ENCODE measurements at places on chromosomes 16 and 17.

DNA sequence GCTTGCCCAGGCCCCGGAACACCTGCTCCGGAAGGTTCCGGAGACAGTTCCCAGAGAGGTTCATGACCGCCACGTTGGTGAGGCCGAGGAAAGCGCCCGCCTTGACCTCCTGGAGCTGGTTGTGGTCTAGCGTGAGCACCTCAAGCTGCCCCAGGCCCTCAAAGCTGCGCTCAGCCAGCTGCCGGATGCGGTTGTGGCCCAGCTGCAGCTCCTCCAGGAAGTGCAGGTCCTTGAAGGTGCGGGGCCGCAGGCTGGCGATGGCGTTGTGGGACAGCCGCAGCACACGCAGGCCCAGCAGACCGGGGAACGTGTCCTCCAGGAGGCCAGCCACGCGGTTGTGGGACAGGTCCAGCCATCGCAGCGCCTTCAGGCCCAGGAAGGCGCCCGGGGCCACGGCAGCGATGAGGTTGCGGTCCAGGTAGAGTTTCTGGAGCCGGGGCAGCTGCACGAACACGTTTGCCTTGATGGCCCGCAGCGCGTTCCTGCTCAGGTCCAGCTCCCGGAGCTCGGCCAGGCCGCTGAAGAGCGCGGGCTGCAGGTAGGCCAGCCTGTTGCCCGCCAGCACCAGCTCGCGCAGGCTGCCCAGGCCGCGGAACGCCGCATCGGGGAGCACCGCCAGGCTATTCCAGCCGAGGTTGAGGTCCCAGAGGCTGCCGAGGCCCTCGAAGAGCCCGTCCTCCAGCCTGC, 2.1 kb downstream of the IGFALS start:
- no peak for DNase-seq

GRCh38 chr17:57723427-57724025, 21.6 kb downstream of the CCDC182 start:
- DNase-seq = no peak

GRCh38 chr16:17529982-17530760, 59.4 kb upstream of the XYLT1 start:
- no peak for DNase-seq

DNA sequence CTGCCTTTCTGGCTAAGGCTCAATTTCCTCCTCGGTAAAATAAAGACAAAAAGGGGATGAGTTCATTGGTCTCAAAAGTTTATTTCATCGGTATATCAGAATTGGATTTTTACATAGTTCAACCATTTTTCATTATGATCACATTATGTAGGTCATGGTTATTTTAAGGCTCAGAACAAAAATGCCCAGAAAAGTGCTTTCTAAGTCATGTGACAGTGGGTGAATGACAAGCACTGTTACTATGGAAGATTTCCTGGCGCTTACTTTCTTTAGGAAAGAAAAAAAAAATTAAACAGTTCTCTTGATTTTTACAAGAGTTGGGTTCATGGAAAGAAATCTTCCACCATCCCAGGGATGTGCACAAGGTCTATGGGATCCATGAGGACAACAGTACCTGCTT, 117.9 kb upstream of the CES5A start:
- DNase-seq = no peak

GRCh38 chr16:72805486-72805885, 242.4 kb downstream of the ZFHX3 start:
- no peak for DNase-seq

DNA sequence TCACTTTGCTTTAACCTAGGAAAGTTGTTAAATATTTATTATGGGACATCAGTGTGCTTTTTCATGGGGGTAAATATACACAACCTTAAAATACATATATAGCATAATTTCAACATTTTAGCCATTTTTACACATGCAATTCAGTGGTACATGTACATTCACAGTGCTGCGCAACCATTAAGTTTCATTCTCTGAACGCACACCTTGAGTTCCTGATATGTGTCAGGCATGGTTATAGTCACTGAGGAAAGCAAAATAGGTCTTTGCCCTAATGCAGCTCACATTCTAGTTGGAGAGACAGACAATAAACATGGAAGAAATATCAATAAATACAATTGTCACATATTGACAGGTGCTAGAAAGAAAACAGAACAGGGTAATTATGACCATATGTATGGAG, 12.8 kb upstream of the CNEP1R1 start:
- no peak for DNase-seq

DNA sequence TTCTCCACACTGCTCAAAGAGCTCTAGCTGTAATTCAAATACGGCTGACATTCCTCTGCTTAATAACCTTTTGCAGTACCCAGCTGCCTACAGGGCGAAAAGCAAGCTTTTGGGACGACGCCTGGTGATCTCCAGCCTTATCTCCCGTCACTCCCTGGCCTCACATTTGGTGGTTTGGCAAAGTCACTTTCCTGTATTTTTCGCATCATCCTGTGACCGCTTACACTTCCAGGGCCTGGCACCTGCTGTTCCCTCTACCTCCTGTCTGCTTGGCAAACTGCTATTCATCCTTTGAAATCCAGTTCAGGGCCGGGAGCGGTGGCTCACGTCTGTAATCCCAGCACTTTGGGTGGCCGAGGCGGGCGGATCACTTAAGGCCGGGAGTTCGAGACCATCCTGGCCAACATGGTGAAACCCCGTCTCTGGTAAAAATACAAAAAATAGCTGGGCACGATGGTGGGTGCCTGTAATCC, 2.7 kb upstream of the BHLHA9 start:
- no peak for DNase-seq

- DNase-seq = no peak
These were observed 8.5 kb downstream of the METRNL start for GRCh38 chr17:83087788-83088360.

DNA sequence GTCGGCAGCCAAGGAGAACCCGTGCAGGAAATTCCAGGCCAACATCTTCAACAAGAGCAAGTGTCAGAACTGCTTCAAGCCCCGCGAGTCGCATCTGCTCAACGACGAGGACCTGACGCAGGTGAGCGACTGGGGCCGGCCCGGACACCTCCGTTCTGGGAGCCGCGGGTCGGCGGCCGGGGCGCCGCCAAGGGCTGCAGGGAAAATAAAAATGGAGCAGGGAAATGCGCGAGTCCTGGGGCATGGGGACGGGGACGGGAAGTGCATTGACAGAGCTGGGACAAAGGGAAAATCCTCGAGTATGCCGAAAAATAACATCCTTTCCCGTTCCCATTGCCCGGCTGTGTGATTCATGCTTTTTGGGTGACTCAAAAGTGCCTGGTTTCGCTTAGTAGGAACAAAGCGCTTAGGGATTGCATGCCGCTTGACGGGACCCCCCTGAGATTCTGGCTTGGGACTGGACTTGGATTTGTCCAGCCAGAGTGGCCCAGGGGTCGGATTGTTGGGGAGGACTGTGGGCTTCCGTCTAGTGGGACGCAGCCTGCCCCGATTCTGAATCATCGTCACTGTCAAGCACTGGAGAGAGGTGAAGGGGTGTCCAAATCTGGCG, 699 bp downstream of the MPRIP start:
- no peak for DNase-seq

DNA sequence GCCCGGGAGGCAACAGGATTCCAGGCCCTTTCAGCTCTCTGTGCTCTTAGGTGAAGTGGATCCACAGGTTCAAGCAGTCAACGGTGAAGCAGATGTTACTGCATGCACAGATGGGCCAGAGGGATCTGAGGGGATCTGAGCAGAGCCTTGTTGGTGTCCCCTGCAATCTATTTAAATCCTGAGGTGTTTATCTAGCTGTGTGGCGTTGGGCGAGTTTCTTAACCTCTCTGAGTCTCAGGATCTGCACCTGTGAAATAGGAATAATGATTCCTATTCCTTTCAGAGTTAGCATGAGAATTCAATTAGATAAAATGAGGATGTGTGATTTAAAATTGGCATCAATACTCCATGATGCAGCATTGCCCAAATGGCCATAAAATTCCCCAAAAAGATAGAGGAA, 237.3 kb upstream of the CDH5 start:
- DNase-seq = no peak

DNA sequence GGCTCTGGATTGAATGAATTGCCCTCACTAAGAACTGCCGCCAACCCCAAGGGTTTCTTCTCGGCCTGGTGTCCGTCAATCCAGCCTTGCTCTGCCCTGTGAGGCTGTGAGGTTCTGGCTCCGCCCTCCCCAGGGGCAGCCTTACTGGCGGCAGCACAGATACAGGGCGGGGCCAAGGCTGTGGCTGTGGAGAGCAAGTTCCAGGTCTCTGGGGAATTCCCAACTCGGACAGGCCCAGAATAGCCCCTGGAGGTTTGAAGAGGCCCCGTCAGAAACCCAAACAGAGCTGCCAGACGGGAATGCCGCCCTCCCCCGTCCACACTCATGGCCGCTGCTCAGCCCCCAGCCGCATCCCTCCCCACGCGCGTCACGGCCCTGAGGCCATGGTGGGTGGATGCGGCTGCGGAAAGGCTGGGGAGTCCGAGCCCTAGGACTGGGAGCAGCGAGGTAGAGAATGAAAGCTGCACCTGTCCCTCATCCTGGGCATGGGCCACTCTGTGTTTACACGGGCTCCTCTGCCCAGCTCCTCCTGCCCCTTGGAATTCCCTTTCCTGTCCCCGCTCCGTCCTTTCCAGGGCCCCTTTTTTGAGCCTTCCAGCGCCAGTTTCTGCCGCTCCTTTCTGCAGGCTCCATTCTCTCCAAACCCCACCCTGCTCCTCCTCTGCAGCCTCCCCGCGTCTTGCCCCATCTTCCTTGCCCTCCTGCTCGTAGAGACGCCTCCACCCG, 660 bp upstream of the PRRT2 start:
- DNase-seq = peak; percentile 97

GRCh38 chr16:8931859-8932258, 31.8 kb downstream of the USP7 start:
- DNase-seq = no peak

DNA sequence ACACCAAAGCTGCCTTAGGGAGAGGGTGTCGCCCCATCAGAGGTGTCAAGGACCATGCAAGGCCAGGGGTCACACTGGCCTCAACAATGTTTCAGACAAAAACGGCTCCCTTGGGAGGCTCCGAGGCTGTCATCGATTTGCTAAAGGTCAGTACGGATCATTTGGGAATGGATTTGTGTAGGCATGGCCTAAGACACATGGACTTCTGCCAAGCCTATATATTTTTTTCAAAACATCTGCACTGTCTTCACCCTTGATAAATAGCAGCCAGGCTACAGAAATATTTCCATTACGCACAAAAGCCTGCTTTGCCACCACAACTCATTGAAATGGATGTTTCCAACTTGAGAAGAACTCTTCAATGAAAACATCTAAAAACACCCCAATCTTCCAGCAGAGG, 10.3 kb downstream of the CUEDC1 start:
- DNase-seq = no peak

DNA sequence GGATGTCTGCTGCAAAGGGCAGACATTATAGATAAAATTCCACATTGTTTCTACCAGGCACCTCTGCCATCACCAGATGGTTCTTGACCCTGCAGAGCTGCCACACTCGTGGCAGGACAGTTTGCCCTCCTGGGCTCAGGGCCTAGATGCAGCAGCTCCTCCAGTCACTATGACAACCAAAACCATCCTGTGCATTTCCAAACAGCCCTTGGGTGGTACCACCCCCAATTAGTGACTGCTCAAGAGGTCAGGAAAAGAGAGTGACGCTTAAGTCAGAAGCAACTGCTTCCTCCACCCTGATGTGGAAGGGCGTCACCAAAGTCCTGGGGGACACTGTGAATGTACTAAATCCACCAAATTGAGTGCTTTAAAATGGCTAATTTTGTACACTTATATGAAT, 109.2 kb downstream of the C16orf95 start:
- no peak for DNase-seq

DNA sequence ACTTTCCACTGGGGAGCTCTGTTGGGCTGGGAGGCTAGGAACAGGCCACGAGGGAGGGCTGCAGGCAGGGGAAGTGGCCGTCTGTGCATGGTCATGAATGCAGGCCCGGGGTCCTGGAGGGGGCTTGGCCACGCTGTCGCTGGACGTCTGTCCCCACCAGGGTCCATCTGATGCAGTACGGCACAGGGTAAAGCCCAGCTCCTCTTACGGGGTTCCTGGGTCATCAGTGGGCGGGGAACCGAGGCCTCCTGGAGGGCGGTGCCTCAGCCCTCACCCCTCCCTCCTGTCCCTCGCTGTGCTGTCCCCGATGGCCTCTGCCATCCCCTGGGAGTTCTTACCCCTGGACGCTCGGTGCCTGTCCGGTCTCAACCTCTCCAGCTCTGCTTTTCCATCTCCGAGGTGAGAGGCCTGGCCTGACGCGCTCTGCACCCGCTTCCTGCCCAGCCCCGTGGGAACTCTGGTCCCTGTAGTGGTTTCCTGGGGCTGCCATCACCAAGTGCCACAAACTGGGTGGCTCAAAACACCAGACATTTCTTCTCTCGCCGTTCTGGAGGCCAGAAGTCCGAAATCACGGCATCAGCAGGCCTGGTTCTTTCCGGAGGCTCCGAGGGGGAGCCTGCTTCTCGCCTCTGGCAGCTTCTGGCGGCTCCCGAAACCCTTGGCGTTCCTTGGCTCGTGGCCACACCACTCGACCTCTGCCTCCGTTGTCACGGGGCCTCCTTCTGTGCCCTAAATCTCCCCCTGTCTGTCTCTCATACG, 182.8 kb downstream of the SEC14L1 start:
- no peak for DNase-seq

DNA sequence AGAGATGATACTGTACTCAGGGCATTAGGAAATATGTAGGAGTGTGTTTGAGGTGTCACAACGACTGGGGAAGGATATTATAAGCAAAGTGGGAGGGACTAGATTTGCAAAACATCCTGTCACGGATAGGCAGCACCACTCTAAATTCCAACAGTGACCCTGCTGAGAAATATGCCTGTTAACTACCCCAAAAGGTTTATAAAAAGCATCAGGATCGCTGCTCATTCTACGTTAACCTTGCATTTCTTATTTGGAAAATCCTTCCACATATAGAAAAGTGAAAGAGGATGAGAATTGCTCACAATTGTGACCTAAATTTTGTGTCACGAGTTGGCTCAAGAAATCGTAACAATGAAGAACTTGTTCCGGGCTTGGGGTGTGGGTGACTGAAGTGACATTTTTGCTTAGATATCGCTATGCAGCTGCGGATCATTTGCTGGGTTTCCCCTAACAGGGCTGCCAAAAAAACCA, 51.6 kb downstream of the N4BP1 start:
- no peak for DNase-seq

GRCh38 chr17:81924557-81925532, 2.7 kb downstream of the MAFG start:
- no peak for DNase-seq

DNA sequence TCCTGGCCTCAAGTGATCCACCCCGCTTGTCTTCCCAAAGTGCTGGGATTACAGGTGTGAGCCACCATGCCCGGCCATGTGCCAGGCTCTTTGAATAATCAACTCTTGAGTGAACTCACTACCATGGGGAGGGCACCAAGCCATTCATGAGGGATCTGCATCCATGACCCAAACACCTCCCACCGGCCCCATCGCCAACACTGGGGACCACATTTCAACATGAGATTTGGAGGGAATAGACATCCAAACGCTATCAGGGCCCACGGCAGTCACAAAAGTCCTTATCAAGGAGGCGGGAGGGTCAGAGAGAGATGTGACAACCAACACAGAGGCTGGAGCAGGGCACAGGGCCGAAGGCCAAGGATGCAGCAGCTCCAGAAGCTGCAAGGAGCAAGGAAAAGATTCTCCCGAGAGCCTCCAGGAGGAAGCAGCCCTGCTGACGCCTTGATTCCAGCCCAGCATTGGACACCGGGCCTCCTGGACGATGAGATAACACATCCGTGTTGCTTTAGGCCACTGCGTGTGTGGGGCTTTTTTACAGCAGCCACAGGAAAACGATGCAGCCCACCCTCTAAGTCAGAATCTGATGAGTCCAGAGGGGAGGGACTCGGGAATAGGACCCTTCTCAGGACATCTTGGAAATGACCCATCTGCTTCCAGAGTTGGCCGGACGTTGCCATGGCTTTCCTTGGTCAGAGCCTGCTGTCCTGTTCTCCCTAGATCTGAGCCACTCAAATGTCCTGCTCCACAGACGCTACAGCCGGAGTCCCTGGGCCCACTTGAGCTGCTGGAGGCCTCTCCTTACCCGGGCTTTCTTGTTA, 47.3 kb upstream of the CMIP start:
- no peak for DNase-seq

All from NCI-H345 (cell line).